GDM1 (cell line): ENCODE measurements at places on chromosomes 16 and 17.
A peak's percentile ranks its signal among the peaks of the same experiment; 100 is the strongest.

DNA sequence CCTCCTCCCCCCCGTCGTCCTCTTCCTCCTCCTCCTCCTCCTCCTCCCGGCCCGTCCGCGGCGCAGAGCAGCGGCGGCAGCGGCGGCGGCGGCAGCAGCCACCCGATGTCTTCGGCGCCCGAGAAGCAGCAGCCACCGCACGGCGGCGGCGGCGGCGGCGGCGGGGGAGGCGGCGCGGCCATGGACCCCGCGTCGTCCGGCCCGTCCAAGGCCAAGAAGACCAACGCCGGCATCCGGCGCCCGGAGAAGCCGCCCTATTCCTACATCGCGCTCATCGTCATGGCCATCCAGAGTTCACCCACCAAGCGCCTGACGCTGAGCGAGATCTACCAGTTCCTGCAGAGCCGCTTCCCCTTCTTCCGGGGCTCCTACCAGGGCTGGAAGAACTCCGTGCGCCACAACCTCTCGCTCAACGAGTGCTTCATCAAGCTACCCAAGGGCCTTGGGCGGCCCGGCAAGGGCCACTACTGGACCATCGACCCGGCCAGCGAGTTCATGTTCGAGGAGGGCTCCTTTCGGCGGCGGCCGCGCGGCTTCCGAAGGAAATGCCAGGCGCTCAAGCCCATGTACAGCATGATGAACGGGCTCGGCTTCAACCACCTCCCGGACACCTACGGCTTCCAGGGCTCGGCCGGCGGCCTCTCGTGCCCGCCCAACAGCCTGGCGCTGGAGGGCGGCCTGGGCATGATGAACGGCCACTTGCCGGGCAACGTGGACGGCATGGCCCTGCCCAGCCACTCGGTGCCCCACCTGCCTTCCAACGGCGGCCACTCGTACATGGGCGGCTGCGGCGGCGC is at the start of gene FOXF1:
FOXF1 (plus strand) TSS at position 63 of the 797 bp plus-strand sequence; CDS start at position 106, 43 bp downstream.
- DNase-seq = no peak

GRCh38 chr17:2815781-2816185 is 19.5 kb downstream of the RAP1GAP2 start:
- no peak for DNase-seq

GRCh38 chr17:66604376-66604775 is 230.5 kb upstream of the CACNG5 start:
- no peak for DNase-seq

DNA sequence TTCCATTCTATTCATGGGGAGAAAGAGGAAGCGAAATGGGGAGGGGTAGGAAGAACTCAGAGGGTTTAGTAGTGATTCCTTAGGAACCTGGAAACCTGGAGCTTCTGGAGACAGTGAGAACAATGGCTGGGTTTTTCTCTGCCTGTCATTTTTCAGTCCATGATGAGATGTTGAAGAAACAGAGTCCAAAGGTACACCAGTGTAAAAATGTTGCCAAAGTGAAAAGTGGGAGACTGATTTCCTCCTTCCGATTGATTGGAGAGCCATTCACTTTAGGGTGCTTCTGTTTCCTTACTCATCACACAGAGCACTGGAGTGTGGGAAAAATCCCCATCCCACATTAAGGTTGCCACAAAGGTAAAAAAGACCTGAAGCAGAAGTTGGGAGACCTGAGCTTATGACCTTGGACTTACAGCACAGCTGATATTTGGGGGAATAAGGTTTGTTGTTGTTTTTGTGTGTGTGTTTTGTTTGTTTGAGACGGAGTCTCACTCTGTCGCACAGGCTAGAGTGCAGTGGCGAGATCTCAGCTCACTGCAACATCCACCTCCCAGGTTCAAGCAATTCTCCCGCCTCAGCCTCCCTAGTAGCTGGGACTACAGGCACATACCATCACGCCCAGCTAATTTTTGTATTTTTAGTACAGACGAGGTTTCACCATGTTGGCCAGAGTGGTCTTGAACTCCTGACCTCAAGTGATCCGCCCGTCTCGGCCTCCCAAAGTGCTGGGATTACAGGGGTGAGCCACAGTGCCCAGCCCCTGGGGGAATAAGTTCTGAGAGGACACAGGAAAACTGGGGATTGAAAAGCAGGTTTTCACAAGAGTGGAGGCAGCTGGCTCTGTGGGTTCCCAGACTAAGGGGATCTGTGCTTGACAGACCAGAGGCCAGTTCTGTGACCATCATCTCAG is 1.4 kb upstream of the DHX8 start:
- DNase-seq = no peak

- DNase-seq = no peak
These were observed 15.0 kb upstream of the CACNG4 start for GRCh38 chr17:66949501-66949900.

DNA sequence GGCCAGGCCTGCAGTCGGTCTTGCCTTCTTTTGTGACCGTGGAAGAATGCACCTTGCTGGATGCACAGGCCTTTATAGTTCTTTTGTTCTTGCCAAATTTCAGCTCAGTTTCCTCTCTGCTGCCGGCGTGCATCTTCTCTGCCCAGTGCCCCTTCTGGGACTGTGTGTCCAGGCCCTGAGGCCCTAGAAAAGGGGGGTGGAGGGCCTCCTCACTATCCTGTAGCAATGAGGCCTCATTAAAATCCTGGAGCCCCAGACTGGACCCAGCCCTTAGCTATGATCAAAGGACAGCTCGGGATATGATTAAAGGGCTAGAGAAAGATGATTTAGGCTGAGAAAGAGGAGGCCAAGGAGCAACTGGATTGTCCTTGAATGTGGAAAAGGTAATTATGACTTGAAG is 229.8 kb downstream of the SEC14L1 start:
- no peak for DNase-seq

DNA sequence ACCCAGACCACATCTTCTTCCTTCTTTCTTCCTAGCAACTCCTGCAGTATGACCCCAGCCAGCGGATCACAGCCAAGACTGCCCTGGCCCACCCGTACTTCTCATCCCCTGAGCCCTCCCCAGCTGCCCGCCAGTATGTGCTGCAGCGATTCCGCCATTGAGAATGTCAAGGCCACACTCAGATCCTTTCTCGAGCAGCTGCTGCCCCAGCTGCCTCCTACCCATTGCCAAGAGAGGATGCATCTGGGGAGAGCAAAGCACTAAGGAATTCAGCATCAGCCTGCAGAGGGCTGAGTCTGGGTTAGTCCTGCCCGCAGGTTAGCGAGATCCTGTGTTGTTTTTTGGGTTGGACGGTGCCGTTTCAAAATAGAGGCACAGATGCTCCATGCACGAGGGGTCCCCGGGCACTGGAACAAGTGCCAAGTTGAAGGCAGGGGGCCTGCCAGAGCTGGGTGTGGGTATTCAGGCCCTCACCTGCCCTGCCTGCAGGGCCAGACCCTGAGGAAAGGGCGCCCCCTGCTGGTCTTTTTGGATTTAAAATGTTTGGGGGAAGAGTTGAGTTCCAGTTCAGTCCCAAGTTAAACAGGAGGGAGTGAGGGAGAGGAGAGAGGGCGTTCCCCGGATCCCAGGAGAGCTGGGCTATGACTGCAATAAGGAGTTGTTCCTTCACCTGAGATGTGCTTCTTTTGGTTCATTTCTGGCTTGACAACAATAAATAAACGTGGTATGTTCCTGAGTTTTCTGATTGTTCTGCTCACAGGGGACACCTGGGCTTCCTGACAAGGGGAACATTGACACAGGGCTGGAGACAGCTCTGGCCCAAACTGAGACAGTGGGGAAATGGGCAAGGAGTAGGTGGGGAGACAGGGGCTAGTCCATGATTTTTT is 4.9 kb downstream of the CDK3 start:
- peak; percentile 40 for DNase-seq

DNA sequence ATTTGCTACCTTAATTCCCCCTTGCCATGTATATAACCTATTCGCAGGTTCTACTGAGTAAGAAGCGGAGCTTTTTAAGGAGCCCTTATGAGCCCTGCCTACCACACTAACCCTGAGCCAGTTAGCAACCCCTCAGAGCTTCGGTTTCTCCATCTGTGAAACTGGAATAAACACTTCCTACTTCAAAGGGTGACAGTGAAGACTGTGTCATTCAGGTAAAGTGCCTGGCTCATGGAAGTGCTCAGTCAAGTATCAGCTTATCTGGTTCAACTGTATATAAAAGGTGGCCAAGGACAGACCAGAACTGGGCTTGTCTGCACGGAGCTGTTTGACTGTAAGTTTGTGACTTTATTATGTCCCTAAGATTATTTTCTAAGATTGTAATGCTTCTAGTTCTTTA is 31.0 kb downstream of the TXNDC11 start:
- no peak for DNase-seq

DNA sequence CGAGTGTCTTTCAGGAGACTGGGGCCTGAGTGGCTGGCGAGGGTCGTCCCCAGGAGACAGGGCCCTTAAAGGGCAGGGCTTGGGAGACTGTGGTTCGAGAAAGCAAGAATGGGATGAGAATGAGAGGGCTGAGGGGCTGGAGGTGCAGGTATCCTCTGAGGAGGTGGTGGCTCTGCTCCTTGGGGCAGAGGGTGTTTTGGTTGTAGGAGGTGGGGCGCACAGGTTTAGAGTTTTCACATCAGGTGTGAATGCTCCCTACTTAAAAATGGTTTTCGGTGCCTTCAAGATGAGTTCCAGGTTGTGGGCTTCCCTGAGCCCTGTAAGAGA is 430 bp downstream of the BCAS3 start:
- no peak for DNase-seq

DNA sequence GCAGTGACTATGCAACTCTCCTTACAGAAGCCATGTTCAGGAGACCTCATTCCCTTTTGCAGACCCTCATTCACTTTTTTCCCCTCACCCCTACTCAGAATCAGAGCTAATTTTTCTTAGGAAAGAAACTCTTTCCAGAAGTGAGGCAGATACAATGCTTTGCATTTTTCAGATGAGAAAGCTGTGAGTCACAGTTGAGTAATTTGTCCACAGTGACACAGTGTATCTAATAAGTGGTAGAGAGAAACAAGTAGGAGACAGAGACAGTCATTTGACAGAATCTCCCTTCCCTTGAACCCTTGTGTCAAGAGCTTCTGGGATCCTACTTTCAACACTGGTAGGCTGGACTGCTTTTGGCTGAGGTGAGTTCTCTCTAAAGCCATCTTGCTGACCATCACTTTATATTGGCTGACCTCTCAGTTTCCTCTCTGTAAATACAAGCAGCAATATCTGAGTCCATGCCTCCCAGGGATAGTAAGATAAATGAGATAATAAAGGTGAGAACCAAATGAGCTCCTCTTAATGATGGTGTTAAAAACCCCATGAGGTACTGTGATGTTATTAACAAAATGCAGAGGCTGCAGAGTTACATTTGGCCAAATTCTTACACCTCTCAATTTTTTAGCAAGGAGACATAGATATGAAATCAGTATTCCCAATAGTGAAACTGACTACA is 130.8 kb downstream of the CA10 start:
- DNase-seq = no peak
